Gastroesophageal sphincter (tissue), 4 donors: ENCODE measurements at places on chromosomes 4 and X.

DNA sequence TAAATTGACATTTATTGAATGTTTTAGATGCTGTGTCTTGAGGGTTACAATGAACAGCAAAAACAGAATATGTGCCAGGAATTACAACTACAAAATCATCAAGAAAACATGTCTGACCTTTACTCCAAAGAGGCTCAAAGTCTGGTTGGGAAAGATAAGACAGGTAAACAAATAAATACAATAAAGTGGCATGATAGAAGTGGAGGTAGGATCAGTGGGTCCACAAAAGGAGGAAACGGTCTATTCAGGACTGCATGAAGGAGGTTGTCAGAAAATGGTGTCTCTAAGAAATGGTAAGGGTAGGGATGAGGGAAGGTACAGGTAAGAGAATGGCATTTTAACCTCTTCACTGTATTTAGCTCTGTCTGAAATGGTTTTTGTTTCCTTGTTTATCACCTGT is 3.8 kb downstream of the ARHGEF38 start:
- ATAC-seq: no peak

- no peak for ATAC-seq
These were observed 169.2 kb downstream of the PARM1 start for GRCh38 chr4:75101906-75102786.

GRCh38 chr4:26859762-26860156 is 882 bp upstream of the STIM2 start:
- ATAC-seq: no peak

DNA sequence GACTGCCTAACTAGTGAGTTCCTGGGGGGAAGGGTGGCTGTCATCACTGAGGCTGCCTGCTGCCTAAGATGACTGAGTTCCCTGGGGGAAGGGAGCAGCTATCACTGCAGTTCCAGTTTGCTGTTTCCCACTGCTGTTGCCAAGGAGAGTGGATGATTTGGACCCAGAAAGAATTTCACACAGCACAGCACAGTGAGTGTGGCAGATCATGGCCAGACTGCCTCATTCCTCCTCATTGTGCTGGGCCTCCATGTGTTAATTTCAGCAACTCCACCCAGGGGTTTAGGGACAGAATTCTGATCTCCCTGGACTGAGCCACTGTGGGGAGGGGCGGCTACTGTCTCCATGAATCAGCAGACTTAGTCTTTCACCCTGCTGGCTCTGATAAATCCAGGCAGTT is 125.0 kb downstream of the TEX13C start:
- ATAC-seq: no peak

DNA sequence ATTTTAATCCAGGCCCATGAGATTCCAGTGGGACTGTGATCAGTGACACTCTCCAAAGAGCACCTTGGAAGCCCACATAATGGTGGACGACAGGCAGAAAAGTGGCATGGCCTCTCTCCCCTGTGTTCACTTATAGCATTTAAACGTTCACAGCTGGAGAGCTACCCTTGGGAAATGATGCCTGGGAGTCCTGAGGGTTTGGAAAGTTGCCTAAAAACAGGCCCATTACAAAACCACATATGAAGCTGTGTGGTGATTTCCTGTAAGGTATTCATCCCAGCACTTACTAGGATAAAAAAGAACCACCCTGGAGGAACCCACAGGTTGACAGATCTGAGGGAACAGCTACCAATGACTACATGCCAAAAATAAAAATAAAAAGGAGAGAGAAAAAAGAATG is 193.2 kb downstream of the RASL11B start:
- no peak for ATAC-seq
